ENCODE measurements at places on chromosomes 11 and 22.
A peak's percentile ranks its signal among the peaks of the same experiment; 100 is the strongest.

GRCh38 chr11:108593214-108593922, at the start of gene EXPH5:
TSS of gene EXPH5 (minus strand) at chr11:108593768. CDS start at chr11:108593536, 232 bp downstream.
- peak; percentile 59 for DNase-seq

DNA sequence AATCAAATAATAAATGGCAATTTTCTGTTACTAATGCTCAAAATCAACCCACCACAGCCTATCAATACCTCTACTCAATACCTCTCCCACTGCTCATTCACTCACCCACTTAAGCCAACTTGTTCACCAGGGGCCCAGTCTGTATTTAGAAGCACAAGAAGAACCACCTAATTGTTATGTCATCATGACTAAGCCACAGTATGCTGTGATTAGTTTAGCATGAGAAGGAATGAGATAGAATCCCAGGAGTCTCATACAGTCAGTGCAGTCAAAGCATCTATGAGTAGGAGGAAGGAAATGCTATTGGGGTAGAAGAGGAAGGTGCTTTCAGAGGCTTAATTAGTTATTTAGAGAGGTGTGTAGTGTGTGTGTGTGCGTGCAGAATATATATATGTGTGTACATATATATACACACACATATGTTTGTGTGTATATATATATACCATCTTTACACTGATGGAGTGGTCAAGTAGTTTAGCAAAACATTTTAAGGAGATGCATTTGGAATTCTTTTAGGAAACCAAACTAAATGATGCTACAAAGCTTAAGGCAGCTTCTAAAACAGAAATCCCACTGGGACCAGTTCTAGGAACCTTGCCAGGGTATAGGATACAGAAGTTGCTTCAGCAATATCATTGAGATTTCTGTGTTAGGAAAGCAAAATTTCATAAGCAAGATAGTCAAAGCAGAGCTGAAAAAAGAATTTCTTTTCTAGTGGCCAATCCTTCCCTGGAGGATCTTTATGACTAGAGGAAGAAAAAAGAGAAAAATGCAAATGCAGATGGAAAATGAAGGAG, 27.5 kb downstream of the KCNA4 start:
- no peak for DNase-seq

DNA sequence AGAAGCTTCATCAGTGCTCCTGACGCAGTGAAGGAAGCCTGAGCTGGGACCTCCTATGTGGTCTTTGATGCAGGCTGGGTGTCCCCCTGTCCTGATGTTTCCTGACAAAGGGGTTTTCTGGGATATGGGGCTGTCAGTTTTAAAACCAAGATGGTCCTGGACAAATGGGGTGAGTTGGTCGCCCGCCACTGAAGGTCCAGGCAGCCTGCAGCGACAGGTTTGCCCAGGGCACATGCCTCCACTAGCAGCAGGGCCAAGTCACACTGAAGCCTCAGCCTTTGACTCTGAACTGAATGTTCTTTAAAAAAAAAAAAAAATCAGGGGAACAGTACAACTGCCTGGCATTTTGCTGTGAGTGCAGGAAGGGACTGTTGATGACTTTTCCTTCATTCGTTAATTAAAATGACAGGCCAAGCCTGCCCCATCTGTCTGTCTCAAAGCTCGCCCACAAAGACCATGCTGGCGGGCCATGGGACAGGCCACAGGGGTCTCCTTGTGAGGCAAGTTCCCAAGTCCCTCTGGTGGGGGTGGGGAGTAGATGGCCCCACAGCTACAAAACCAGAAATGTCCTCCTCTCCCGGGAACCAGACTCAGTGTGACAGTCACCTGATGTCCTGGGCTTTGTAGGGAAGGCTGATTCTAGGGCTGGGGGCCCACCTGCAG, 274.8 kb downstream of the CTTN start:
- no peak for DNase-seq

DNA sequence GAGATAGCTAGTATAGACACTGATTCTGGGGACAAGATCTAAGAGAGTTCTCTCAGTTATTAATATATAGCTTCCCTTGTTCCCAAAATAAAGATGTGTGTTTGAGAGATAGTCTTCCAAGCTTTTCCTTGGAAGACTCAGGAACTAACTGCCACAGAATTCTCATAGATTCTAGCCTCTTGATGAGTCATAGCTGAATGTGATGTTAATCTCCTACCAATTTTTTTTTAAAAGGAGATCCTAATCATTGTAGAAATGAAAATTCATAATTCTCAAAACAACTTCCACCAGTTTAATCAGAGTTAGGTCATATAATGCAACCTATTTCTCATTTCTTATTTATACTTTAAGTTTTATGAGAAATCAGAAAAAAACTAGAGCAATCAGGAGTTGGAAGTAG, 148.8 kb downstream of the JRKL start:
- DNase-seq = no peak

GRCh38 chr11:122413677-122414076, 241.8 kb upstream of the UBASH3B start:
- DNase-seq = no peak

DNA sequence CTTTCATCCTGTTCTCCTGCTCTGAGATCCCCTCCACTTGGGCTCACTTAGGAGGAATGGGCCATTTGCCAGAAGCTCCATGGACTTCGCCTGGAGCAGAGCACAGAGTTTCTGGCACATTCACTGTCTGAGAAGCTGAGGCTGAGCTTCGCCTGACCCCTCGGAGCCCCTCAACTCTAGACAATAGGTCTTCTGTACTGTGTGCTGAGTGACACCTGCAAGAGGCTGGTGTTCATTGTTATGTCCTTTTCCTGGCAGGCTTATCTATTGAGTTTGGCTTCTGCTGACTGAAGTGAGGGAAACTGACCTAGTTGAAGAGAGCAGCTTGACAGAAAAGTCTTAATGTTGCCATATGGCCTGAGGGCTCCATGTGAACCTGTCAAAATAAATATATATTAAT, 124.3 kb downstream of the EHF start:
- no peak for DNase-seq

DNA sequence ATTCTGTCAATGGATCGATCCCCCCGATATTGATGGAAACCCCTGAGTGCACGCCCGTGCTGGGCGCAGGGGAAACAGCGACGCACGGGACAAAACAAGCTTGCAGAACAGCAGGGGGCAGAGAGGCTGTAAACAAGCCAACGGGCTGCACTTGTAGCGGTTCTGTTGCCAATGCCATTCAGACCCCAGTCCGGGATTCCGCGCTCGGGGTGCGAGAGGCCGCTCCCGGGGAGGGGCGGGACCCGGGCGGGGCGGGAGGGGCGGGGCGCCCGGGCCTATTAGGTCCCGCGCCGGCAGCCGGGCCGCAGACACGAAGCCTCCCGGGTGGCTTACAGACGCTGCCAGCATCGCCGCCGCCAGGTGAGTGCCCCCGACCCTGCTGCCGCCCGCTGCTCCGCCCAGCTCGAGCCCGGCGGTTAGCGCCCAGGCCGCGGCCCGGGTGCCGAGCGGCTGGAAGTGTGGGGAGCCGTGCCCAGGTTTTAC, at the start of gene BIK:
Gene BIK (plus strand): TSS at position 307 of the 483 bp plus-strand sequence. CDS start 13,273 bp downstream, outside the sequence.
- peak; percentile 26 for DNase-seq
